ENCODE measurements at places on chromosomes 16 and 17.

- DNase-seq: no peak
Measured at GRCh38 chr17:50101346-50102163, 6.4 kb downstream of the PDK2 start.

DNA sequence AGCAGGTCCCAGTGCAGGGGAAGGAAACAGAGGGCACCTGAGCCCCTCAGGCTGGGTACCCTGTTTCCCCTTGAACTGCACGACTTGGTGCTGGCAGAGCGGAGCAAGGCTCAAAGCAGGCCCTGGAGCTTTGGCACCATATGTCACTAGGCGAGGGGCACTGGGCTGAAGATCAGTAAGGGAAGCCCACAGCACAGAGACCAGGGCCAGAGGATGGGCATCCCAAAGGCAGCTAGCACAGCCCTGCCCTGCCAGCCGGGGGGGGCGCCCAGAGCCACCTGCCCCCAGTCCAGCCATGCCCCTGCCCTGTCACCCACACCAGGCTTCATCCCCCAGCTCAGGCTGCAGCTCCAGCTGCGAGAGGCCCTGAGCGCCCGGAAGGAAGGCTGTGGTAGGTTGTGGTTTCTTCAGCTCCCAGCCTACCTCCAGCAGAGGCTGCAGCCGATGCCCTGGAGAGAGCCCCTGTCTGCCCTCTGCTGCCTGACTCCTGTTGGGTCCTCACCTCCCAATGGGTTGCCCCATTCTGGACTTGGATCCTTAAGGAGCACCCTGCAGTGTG, 10.9 kb downstream of the NHERF1 start:
- no peak for DNase-seq

- peak; percentile 41 for DNase-seq
Measured at GRCh38 chr17:65278050-65278819, 141.1 kb downstream of the RGS9 start.

DNA sequence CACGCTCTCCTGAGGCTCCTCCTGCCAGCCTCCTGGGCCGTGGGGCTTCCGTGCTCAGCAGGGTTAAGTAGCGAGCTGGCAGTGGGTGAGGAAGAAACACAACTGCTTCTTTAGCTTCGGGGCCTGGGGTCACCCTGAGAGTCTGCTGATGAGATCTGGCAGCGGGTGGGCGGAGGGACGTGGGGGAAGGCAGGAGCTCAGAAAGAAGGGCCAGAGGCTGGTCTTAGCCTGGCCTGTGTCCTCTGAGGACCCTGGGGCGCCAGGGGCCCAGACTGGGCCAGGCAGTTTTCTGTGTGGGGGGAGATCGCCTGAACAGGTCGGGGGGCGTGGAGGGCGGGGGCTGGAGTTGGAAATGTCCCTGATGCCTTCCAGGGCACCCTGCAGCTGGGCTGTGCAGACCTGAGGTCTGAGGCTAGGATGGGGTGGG, 97.8 kb upstream of the GSE1 start:
- no peak for DNase-seq
